ENCODE measurements at places on chromosomes 5 and 9.

- DNase-seq, result no peak
Measured at GRCh38 chr9:133654736-133655657, 18.8 kb downstream of the DBH start.

GRCh38 chr5:180433032-180433422 is 61.2 kb upstream of the CNOT6 start:
- no peak for DNase-seq

- no peak for DNase-seq
Measured at GRCh38 chr9:15203581-15203980, 103.4 kb downstream of the TTC39B start.

- DNase-seq, result no peak
Measured at GRCh38 chr9:91500509-91501014, 76.9 kb upstream of the NFIL3 start.

DNA sequence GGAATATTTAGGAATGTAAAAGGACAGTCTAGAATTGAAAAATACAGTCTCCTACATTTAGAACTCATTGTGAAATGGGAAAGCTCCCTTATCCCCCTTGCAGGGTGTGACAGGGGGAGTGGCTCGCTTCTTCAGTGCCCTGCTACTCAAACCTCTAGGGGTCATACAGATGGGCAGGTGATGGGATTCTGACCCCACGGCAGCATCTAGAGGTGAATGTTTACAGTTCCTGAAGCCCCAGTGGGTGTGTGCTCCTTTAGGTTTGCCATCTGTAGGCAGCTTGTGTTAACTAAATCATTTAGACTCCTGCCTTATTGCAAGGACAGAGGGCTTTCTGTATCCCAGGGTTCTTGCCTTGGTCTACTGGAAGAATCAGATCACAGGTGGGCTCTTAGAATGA is 271.0 kb upstream of the MPDZ start:
- DNase-seq, result no peak

DNA sequence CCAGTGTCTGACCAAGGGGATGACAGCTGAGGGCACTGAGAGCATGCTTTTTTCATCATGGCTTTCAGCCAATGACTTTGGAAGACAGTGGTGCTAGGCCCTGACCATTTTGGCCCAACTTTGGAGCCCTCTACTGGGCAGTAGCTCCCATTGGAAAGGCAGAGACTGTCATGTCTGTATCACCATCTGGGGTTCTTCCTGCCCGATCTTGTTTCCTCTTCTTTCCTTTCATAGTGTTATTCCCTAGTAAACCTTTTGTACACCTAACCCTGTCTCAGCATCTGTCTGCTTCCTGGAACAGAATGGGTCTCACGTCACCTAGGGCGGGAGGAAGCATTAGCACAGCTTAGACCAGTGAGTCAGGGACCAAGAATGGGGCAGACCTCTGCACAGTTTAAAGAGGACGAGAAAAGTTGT is 97.4 kb upstream of the MAST4 start:
- DNase-seq, result no peak

DNA sequence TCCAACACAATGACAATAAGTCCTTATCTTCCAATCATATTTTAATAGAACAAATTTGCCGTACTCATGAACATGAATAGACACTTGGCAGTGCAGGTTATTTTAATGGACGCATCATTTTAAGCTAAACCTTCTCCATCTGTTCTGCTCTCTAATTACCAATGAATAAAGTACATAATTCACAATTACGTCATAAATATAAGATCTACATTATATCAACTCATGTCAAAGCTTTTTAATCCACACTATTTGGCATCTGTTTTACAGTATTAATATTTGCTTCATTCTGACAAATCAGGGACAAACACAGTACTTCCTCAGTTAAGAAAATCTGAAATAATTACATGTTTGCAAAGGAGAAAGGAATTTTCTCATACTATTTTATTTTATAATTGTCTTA is 344.1 kb upstream of the DMAC1 start:
- no peak for DNase-seq

- no peak for DNase-seq
Measured at GRCh38 chr9:14687042-14687719, 6.1 kb downstream of the ZDHHC21 start.

- DNase-seq, result no peak
Measured at GRCh38 chr5:33582417-33582816, 141.7 kb downstream of the TARS1 start.

DNA sequence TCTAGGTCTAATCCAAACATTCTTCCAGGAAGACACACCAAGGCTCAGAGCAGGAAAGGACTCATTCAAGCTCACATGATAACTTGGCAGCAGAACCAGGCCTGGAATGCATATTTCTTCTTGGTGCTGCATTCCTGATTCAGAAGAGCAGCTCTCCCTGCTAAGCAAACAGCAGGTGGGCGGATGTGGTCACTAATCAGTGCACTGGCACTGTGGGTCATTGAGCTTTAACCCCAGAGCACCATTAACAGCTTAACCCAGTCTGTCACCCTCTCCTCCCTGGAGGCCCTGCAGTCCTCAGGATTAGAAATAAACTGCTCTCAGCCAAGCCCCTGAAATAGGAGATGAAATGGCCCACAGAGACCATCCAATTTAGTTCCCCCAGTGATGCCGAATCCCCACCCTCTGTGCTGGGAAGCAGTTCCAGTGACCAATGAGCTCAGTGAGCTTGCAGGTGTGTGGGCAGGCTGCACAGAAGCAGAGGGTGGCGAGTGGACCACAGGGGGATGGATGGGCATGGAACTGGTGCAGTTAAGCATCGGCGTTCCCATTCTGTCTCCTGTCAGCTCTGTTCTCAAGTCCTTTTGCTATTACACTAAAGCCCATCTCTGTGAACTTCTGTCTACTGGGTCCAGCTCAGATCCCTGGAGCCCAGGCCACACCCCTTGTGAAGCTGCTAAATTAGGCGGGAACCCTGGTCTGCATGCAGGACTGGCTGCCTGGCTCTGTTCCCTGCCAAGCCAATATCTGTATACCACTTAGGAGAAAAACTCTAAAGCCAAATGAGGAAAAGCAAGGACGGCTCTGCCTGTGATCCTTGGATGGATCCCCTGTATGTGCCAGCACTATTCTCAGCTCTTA is 16.6 kb upstream of the MEGF9 start:
- DNase-seq, result no peak

DNA sequence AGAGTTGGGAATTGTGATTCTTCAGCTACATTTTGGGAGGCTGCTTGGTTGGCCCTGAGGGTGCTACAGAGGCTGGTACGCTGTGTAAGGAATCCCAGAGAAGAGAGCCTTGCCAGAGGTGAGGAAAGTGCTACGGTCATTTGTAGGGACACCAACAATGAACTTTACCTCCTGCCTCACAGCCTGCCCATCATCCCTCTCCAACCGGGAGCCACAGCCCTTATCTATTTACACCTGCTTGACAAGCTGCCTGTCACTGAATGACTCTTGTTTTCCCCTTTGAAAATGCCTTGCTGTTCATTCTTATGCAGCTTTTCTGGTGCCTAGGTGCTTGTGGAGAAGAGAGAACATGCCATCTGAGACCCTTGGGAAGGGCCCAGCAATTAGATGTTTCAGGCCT is 110.8 kb downstream of the PCSK1 start:
- DNase-seq, result no peak

DNA sequence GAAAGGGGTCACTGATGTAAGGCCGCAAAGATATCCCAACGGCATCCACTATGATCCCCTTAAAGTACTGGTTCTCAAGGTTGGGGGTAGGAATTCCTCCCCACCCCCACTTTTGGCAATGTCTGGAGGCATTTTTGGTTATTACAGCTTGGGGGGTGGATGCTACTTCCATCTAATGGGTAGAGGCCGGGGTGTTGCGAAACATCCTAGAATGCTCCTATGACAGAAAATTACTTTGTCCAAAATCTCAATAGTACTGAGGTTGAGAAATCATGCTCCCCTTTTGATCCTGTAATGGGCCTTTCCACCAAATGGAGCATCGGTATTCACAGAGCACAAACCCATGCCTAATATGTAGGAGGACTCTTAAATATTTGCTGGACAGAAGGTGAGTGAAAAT is 20.8 kb upstream of the TCERG1 start:
- no peak for DNase-seq

- no peak for DNase-seq
Measured at GRCh38 chr5:4198461-4198860, 602.8 kb downstream of the IRX1 start.

- no peak for DNase-seq
Measured at GRCh38 chr5:166529200-166529599, 1762.2 kb upstream of the WWC1 start.

- no peak for DNase-seq
Measured at GRCh38 chr5:68261569-68262065, 46.1 kb downstream of the PIK3R1 start.

GRCh38 chr5:142833517-142834449 is 63.6 kb downstream of the ARHGAP26 start:
- DNase-seq, result no peak

DNA sequence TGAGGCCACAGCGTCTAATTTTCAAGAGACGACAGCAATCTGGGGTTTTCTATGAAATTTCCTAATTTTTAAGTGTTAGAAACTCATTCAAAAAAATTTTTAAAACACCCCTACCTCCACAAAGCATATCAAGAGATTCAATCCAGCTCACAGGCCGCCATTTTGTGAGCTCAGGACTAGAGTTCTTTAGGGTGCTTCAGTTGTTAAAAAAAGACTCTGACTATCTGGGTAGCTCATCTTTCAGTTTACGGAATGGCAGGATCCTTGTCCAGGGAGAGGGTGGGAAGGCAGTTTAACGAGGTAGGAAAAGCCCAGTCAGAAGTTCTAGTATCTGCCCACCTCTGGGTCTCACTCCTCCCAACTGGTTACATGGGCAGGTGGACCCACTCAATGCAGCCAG is 43.1 kb downstream of the CAMK2A start:
- no peak for DNase-seq

DNA sequence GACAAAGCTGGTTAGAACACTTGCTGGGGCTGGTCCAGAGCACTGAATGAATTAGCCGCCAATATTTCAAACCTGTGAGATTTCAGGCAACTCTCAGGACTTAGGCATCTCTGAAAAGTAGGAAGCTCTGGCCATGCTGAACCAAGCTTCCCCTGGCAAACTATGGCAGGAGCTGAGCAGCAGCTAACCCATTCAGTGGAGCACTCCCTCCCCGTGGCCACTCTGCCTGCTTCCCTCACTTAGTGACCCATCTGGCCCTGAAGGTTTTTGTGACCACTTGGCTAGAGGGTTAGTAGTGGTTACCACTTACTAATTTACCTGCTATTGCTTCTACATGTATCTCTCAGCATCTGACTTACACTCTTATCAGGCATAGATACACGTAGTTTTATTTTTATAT is 25.5 kb downstream of the FOXI1 start:
- no peak for DNase-seq

DNA sequence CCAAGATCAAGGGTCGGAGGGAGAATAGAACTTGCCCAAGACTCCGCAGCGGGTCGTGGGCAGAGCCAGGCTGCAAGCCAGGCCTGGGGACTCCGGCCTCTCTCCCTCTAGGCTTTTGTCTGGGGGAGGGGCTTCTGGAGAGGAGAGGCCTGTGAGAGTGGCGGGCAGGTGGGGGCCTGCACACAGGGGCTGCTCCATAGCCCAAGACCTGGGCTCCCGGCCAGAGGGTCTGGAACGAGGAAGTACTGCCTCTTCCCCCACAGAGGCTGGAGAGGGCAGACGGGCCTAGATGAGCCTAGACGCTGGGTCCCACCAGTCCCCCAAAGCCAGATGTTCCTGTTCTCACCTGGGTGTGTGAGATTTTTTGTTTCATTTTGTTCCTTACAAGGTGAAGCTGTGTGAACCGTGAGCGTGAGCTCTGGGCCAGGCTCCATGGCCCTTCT is 5.2 kb upstream of the ST6GALNAC6 start:
- DNase-seq, result no peak

GRCh38 chr9:93416530-93417235 is 34.8 kb upstream of the FAM120A start:
- DNase-seq, result no peak

GRCh38 chr9:127358023-127358535 is 38.9 kb upstream of the SLC2A8 start:
- no peak for DNase-seq

DNA sequence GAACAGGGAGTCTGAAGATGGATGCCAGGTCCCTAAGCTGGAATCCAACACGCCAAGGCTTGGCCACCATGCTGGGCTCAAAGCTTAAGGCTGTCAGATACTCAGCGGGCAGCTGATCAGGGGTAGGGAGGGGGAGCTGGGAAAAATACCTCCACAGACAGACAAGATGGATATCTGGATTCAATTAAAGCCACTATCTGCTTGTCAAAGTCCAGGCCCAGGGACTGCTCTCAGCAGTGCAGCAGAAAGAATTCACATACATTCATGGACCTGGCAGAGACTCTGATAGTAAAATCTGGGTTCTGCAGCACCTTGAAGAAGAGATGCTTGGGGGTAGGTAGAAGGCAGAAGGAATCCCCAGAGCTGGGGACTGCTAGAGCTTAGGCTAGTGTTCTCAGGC is 3.2 kb upstream of the RPP25L start:
- DNase-seq, result no peak

DNA sequence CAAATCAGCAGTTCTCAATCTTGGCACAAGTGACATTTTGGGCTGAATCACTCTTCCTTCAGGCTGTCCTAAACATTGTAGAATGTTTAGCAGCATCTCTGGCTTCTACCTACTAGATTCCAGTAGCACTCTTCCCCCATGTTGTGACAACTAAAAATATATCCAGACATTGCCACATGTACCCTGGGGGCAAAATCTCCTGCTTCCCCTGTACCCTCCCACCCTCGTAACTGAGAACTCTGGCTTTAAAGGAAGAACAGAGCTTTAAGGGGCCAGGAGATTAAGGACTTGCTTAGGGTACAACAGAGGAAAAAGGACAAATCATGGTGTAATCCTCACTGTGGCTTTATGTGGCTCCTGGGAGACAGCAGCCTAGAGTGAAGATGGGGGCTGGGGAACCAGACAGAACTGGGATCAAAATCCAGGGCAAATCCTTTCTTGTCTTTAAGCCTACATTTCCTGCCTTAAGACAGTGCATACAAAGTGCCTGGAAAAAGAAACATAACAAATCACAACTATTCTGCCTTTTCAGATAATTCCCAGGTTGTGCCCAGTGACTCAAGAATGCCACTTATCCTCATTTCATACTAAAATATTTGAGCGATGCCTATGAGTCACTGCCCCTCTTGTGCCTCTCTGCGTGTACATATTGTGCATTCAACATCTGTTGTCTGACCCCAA is 109.3 kb downstream of the DAPK1 start:
- DNase-seq, result no peak

GRCh38 chr5:851076-851475 is 290 bp upstream of the ZDHHC11 start:
- no peak for DNase-seq

- no peak for DNase-seq
Measured at GRCh38 chr5:177545487-177546257, 8.7 kb downstream of the FAM193B start.

All from CD4-positive, alpha-beta T cell treated with Interleukin-4 for 4 hours (primary cell).